Karpas-422 (cell line): ENCODE measurements at places on chromosomes 2 and 18.

GRCh38 chr2:96304606-96305005 lies 740 bp downstream of the SNRNP200 start:
- DNase-seq: no peak
- H3K36me3 ChIP-seq: peaks cover 40% of the 10 kb centered on the region
- peak overlapping the region; percentile 79 for H3K4me3 ChIP-seq
- H3K4me1 ChIP-seq: peaks cover 24% of the 10 kb centered on the region
- H3K27ac ChIP-seq: peak overlapping the region; percentile 57; the same call in 1 of the 2 replicates

DNA sequence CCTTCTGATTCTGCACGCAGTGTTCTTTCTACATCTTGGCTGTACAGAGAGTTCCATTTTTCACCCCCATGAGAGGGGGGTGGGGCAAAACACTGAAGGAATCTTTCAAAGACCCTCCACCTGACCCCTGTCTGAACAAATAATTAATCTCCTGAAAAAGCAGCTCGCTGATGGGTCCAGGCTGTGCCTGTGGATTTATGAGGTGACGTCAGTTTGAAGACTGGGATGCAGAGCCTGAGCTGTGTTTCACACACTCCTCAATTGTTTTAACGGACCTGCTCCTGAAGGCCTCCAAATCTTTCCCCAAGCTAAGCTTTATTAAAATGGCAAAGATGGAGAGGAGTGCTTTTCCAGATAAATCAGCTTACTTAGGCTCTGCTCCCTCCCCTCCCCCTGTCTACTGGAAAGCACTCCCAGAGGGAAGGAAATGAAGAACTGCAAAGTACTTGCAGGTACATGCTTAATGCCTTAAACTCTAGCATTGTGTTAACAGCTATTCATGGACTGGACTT lies 390.2 kb upstream of the TNP1 start:
- no peaks in the 10 kb centered on the region for H3K4me1 ChIP-seq
- no peaks in the 10 kb centered on the region for H3K36me3 ChIP-seq
- DNase-seq: no peak
- H3K4me3 ChIP-seq: no peak overlapping the region
- H3K27me3 ChIP-seq: no peaks in the 10 kb centered on the region

- H3K27me3 ChIP-seq: no peaks in the 10 kb centered on the region
- DNase-seq: no peak
- H3K4me3 ChIP-seq: no peak overlapping the region
- no peaks in the 10 kb centered on the region for H3K36me3 ChIP-seq
- H3K4me1 ChIP-seq: no peaks in the 10 kb centered on the region
Observed at GRCh38 chr2:66127061-66127460, 307.9 kb upstream of the MEIS1 start.

- DNase-seq: no peak
- H3K4me3 ChIP-seq: no peak overlapping the region
- H3K27me3 ChIP-seq: no peaks in the 10 kb centered on the region
- no peak overlapping the region for H3K27ac ChIP-seq
- no peaks in the 10 kb centered on the region for H3K4me1 ChIP-seq
Observed at GRCh38 chr2:9807555-9808305, 35.5 kb upstream of the TAF1B start.

- no peaks in the 10 kb centered on the region for H3K4me1 ChIP-seq
- no peak for DNase-seq
- H3K27ac ChIP-seq: no peak overlapping the region
- no peaks in the 10 kb centered on the region for H3K27me3 ChIP-seq
- no peak overlapping the region for H3K4me3 ChIP-seq
Observed at GRCh38 chr2:191038241-191038725, 24.3 kb upstream of the STAT1 start.

GRCh38 chr18:80004600-80005342 lies 16.4 kb upstream of the TXNL4A start:
- DNase-seq: no peak
- 0 out of 2 replicates have a peak overlapping the region, but pooled peaks have one; percentile 35 for H3K27ac ChIP-seq
- peak overlapping the region; percentile 7; the same call in 1 of the 2 replicates for H3K4me3 ChIP-seq
- H3K4me1 ChIP-seq: peaks cover 12% of the 10 kb centered on the region

DNA sequence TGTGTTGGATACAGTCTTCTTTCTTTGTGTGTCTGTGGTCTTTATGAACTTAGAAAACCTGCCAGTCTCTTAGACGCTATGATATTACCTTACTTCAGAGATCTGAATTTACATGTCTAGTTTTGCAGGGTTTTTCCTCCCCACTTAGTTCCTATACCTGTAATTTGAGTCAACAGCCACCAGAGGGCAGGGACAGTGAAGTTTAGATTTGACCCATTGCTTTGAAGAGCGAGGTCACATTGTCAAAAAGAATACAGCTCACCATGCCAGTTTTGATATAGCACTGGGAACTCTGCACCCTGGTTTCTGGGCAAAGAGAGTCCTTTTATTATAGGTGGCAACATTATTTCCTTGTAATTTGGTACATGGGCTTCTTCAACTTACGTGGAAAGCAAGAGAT lies 102.3 kb downstream of the MAPK4 start:
- H3K4me3 ChIP-seq: no peak overlapping the region
- peak; percentile 77 for DNase-seq
- H3K27me3 ChIP-seq: no peaks in the 10 kb centered on the region
- no peaks in the 10 kb centered on the region for H3K36me3 ChIP-seq
- no peaks in the 10 kb centered on the region for H3K4me1 ChIP-seq

DNA sequence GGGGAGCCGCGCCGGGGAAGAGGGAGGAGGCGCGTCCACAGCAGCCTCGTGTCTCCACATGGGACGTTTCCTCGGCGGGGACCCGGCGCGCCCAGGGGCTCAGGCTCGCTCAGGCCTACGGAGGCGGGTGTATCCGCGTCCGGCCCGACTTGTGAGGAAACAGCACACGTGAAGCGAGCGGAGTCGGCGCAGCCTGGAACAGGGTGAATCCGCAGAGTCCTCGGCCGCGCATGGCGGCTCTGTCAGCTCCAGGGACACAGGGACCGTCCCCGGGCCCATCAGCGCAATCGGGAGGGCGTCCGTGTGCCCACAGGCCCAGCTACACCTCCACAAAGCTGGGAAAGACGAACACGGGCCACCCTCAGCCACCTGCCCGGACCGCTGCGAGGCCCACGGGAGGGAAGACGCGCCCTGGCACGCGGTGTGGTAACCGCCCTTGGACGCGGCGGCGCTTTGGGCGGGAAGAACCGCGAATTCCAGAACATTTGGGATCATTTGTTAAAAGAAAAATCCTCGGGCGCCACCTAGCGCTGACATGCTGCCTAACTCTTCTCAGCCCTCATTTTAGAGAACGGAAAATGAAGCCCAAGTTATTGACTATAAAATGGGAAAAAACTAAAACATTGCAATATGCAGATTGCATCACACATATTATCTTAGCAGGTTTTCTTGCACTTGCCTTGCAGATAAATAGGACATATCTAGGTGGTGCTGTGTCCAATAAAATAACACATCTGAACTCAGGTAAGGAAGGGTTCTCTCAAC lies 40.4 kb downstream of the TMEM18 start:
- no peaks in the 10 kb centered on the region for H3K27me3 ChIP-seq
- no peaks in the 10 kb centered on the region for H3K36me3 ChIP-seq
- H3K4me3 ChIP-seq: no peak overlapping the region
- peaks cover 25% of the 10 kb centered on the region for H3K4me1 ChIP-seq
- DNase-seq: peak; percentile 74
- no peak overlapping the region for H3K27ac ChIP-seq

GRCh38 chr2:222862909-222863544 lies 2.2 kb downstream of the ACSL3 start:
- peaks cover 56% of the 10 kb centered on the region for H3K4me1 ChIP-seq
- H3K36me3 ChIP-seq: no peaks in the 10 kb centered on the region
- DNase-seq: no peak
- H3K27ac ChIP-seq: no peak overlapping the region
- peak overlapping the region; percentile 70 for H3K4me3 ChIP-seq
- no peaks in the 10 kb centered on the region for H3K27me3 ChIP-seq

GRCh38 chr2:241887806-241888522 lies 18.4 kb downstream of the RTP5 start:
- H3K36me3 ChIP-seq: no peaks in the 10 kb centered on the region; the same call in 1 of the 2 replicates
- no peak overlapping the region for H3K4me3 ChIP-seq
- DNase-seq: no peak
- H3K4me1 ChIP-seq: peaks cover 4% of the 10 kb centered on the region

GRCh38 chr2:8244639-8245038 lies 437.2 kb upstream of the ID2 start:
- no peaks in the 10 kb centered on the region for H3K27me3 ChIP-seq
- peak overlapping the region; percentile 9; the same call in 1 of the 2 replicates for H3K4me3 ChIP-seq
- peaks cover 7% of the 10 kb centered on the region; the same call in 1 of the 2 replicates for H3K36me3 ChIP-seq
- H3K4me1 ChIP-seq: peaks cover 61% of the 10 kb centered on the region

GRCh38 chr2:78201064-78201575 lies 678.9 kb upstream of the LRRTM4 start:
- H3K4me1 ChIP-seq: no peaks in the 10 kb centered on the region

- H3K4me1 ChIP-seq: peaks cover 2% of the 10 kb centered on the region
- no peak overlapping the region for H3K27ac ChIP-seq
- H3K27me3 ChIP-seq: no peaks in the 10 kb centered on the region
- peaks cover 18% of the 10 kb centered on the region; the same call in 1 of the 2 replicates for H3K36me3 ChIP-seq
Observed at GRCh38 chr2:232761301-232761907, 15.0 kb downstream of the KCNJ13 start.

GRCh38 chr18:7516266-7517117 lies 50.6 kb upstream of the PTPRM start:
- no peaks in the 10 kb centered on the region for H3K36me3 ChIP-seq
- H3K4me1 ChIP-seq: no peaks in the 10 kb centered on the region
- no peak for DNase-seq
- H3K27me3 ChIP-seq: no peaks in the 10 kb centered on the region
- no peak overlapping the region for H3K4me3 ChIP-seq

- H3K27ac ChIP-seq: no peak overlapping the region
- no peak for DNase-seq
- H3K4me3 ChIP-seq: no peak overlapping the region
- no peaks in the 10 kb centered on the region for H3K27me3 ChIP-seq
- no peaks in the 10 kb centered on the region for H3K36me3 ChIP-seq
Observed at GRCh38 chr2:68318914-68319397, 793 bp downstream of the CNRIP1 start.

- no peaks in the 10 kb centered on the region for H3K4me1 ChIP-seq
- DNase-seq: no peak
- H3K4me3 ChIP-seq: no peak overlapping the region
- no peaks in the 10 kb centered on the region for H3K27me3 ChIP-seq
- H3K36me3 ChIP-seq: no peaks in the 10 kb centered on the region
- no peak overlapping the region for H3K27ac ChIP-seq
Observed at GRCh38 chr2:84729224-84729623, 151.7 kb downstream of the TRABD2A start.

DNA sequence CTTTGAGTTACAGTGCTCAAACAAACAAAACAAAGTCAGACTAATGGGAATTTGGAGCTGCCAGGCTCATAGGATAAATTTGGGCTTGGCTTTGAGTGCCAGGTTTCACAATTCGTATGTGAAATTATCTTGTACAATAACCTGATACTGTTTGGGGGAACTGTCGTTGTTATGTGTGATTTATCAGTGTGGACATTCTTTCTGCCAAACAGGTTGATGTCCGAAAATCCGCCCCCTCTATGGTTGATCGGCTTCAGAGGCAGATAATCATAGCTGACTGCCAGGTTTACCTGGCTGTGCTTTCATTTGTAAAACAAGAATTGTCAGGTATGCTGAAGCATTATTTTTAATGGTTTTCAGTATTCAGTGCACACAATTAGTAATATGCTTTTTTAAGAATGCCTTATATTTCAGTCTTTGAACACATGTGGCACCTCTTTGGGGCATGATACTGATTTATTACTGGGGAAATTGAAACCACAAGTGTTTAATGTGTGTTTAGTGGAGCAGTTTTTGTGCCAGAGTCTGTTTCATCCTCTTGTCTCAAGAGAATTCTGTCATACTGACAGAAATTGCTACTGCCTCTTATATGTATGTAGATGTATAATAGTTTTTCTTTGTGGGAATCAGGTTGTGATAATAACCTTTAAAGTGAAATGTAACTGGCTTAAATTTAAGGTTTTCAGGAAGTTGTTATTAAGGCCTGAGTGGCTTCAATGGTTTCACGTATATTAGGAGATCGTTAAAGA lies 54.6 kb downstream of the TTC39C start:
- no peaks in the 10 kb centered on the region for H3K4me1 ChIP-seq
- H3K36me3 ChIP-seq: no peaks in the 10 kb centered on the region
- DNase-seq: no peak
- no peak overlapping the region for H3K4me3 ChIP-seq
- H3K27me3 ChIP-seq: no peaks in the 10 kb centered on the region
- H3K27ac ChIP-seq: no peak overlapping the region

DNA sequence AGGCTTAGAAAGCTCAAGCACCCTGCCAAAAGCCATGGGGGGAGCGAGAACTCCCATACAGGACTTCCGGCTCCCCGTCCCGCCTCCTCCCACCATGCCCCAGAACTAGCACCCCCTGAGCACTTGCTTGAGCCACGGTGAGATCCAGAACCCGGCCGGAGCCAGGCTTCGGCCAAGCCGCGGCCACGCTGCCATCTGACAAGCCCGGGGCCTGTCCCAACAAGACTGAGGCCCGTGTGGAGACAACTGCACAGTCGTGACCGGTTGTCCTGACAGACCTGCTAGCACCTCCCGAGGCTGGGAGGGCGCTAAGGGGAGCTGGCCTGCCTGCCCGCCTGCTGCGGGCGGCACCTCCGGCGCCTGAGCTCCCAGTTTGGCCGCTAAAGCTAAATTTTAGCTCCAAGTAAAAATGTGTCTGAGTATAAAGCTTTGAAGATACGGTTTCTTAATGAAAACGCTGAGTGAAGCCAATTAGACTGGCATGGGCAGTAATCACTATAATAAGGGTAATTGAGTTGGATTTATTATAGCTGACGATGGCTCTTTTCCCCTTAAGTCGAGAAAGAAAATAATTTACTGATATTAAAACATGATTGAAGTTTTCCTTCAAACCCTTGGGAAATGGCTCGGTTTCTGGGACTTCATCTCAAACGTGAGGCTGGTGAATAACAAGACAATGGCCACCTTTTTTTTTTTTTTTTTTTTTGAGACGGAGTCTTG lies 78.3 kb upstream of the ODC1 start:
- no peak overlapping the region for H3K4me3 ChIP-seq
- H3K4me1 ChIP-seq: no peaks in the 10 kb centered on the region
- no peaks in the 10 kb centered on the region for H3K27me3 ChIP-seq
- H3K27ac ChIP-seq: no peak overlapping the region

DNA sequence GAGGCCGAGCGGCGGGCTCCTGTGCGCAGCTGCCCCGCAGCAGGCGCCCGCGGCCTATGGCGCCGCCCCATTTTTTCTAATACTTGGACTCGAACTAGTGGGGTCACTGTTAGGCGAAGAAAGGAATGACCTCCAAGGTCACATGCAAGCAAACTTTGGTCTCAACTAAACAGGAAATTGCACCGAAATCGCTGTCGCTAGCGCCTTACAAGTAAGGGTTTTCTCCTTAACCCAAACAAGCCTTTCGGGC lies 339 bp downstream of the ACAA2 start:
- peak overlapping the region; percentile 73 for H3K4me3 ChIP-seq
- H3K4me1 ChIP-seq: peaks cover 22% of the 10 kb centered on the region
- H3K27ac ChIP-seq: peak overlapping the region; percentile 89
- H3K27me3 ChIP-seq: no peaks in the 10 kb centered on the region
- H3K36me3 ChIP-seq: no peaks in the 10 kb centered on the region

DNA sequence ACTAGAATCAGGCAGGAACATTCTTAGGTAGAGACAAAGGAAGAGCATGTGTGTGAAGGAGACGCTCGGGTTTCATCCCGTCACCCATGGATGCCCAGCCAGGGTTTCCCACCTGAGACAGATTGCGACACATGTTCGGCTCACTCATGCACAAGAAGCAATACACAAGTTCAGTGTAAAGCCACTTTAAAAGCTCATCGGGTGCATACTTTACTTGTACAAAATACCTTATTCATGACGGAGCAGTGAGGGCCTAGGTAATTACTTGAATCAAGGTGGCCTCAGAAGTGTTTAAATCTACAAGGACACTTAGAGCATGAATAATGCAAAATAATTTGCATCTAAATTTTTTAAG lies 42.0 kb downstream of the ZEB2 start:
- DNase-seq: no peak
- H3K27ac ChIP-seq: no peak overlapping the region
- H3K4me1 ChIP-seq: peaks cover 25% of the 10 kb centered on the region
- no peak overlapping the region for H3K4me3 ChIP-seq
